HCT116 (cell line): ENCODE measurements at places on chromosomes 2 and 18. TPM values are rescaled to one million over a fixed set of nuclear protein-coding genes. Genes with fewer than 3 reads are reported as not detected.

DNA sequence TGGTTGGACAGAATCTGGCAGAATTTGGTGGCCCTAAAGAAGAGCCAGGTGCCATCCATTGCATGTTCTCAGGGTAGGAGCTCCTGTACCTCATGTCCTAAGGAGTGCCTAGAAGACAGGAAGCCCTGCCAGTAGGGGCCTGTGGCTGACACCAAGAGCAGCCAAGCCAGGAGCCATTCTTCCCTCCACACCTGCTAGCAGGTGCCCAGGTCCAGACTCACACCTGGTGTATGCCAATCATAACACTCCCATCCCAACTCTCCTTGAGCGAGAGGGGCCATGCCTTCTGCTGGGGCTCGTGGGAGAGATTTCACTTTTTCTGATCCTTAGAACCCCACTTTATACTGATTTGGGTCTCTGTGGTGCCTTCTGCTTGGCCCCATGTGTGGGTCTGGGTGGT is 26.5 kb upstream of the TMEM37 start:
- H3K4me3 ChIP-seq = no peak overlapping the region
- no peaks in the 10 kb centered on the region for H3K36me3 ChIP-seq
- H3K27me3 ChIP-seq = no peaks in the 10 kb centered on the region
- DNase-seq = no peak

GRCh38 chr18:23494992-23495391 is 8.3 kb upstream of the RMC1 start:
- H3K4me1 ChIP-seq = peaks cover 4% of the 10 kb centered on the region
- no peak for DNase-seq
- H3K4me3 ChIP-seq = no peak overlapping the region
- no peak overlapping the region for H3K27ac ChIP-seq
- H3K36me3 ChIP-seq = no peaks in the 10 kb centered on the region

- H3K4me1 ChIP-seq = peaks cover 2% of the 10 kb centered on the region
- H3K27me3 ChIP-seq = no peaks in the 10 kb centered on the region
- no peak overlapping the region for H3K27ac ChIP-seq
- no peaks in the 10 kb centered on the region for H3K36me3 ChIP-seq
- DNase-seq = no peak
These were observed 102.8 kb upstream of the CTDP1 start for GRCh38 chr18:79576686-79577351.

HRH4 gene
- total RNA-seq = not detected

MC2R gene
- not detected for total RNA-seq
